ENCODE measurements at places on chromosomes 13 and 19.

GRCh38 chr19:47228168-47228936, 2.6 kb downstream of the BBC3 start:
- DNase-seq: no peak

GRCh38 chr13:49499889-49500660, 4.3 kb downstream of the PHF11 start:
- DNase-seq: peak; percentile 83

GRCh38 chr19:867301-867793, 7.9 kb downstream of the CFD start:
- DNase-seq: no peak

DNA sequence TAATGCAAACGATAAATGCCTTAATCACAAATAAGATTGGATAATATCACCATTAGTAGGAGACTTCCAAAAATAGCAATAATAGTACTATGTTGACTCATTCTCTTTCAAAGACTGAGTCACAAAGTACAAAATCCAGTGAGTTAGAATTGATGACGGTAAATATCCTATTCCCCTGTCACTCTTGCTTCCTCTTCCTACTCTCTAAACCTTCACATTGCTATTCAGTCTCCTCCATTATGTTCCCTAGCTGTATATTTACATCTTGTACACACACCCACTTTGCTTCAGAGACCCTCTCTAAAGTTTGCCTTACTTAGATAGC, 26.3 kb upstream of the INTS6 start:
- DNase-seq: peak; percentile 62

DNA sequence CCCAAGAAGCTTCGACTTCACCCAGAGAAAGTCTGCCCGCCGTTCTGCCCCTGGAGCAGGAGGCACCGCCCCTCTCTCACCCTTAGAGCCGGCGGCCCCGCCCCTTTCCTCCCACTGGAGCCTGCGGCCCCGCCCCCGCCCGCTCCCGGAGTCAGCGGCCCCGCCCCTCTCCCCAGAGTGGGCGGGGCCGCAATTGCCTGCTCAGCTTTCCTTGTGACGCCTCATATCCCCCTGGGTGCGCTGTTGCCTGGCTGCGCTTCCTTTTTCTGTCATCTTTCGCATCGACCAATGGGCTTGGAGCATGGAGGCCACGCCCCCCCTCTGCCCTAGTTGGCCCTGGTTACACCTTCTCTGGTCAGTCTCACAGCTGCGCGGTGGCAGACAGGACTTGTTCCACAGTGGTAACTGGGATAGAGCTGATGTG, 38.2 kb upstream of the ZNF492 start:
- DNase-seq: no peak

DNA sequence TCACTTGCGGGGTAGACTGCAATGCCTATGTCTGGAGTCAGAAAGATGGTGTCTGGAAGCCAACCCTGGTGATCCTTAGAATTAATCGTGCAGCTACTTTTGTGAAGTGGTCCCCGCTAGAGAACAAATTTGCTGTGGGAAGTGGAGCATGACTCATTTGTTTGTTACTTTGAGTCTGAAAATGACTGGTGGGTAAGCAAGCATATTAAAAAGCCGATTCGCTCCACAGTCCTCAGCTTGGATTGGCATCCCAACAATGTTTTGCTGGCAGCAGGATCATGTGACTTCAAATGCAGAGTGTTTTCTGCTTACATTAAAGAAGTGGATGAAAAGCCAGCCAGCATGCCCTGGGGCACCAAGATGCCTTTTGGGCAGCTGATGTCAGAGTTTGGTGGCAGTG, 9.5 kb upstream of the ERVV-1 start:
- no peak for DNase-seq

DNA sequence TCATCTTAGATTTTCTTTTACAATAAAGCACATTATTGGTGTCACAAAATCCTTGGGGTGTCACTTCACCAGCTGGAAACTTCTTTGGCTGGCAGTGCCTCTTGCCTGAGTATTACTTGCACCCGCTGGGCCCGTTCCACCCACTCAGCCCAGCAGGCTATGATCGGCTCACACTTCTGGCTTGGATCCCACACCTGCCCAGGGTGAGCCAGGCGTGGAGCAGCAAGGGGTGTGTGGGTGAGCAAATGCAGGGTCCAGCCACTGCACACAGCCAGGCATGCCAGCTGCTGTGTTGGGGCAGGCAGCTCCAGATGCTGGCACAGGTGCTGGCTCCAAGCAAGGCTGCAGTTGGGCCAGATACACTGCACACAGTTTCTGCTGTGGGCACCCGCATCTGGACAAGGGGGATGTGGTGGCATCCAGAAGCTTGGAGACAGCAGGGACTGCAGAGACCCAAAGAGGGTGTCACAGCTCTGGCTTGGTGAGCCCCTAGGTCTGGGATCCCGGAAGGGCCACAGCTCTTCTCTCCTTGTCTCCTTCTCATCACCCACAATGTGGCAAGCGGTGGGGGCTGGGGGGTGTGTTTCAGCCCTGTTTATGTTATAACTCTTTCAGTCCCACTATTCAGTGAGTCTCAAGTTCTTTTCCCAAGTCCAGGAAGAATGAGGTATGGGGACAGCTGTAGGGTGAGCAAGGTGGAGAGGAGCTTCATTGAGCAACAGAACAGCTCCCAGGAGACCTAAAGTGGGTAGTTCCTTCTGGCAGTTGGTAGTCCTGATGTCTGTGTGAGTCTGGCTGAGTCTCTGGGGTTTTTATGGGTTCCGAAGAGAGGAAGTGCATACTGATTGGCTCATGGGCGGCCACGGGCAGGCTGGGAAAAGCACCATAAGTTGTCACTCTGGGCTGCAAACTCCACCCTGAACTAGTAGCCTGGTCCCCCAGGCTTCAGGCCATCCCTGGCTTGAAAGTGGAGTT, 25.3 kb upstream of the TBC1D4 start:
- no peak for DNase-seq

DNA sequence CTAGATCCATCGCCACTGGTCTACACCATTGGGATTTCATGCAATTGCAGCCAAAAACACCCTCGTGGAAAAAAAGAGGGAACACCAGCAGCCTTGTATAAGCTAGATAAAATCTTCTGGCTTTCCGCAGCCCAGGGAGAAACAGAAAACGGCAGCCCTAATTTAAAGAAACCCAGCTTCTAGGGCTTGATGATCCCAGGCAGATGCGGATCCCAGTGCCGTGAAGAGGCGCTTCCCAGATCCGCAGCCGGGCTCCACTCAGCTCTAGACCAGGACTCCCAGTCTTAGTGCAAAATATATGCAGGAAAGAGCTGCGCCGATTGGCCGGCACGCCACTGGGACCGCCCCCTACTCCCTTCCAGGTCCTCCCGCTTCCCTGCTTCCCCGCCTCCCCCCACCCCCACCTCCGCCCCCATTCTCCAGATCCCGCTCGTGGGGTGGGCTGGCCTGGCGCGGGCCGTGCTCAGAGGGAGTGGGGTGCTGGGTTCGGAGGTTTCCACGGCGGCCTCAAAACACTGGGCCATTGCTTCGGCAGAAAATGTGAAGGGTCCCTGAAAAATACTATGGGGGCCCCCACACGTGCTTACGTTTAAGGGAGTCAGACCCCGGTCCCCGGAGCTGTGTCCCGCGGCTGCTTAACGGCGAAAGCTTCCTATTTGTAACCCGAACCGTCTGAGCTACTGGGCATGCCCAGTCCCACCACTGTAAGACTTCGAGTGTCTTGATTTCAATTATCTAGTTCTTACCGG, 63.1 kb downstream of the SERP2 start:
- DNase-seq: peak; percentile 86

- DNase-seq: no peak
Observed at GRCh38 chr13:36130552-36131221, 495 bp downstream of the DCLK1 start.

GRCh38 chr19:17136021-17136420, 60.4 kb downstream of the MYO9B start:
- no peak for DNase-seq

DNA sequence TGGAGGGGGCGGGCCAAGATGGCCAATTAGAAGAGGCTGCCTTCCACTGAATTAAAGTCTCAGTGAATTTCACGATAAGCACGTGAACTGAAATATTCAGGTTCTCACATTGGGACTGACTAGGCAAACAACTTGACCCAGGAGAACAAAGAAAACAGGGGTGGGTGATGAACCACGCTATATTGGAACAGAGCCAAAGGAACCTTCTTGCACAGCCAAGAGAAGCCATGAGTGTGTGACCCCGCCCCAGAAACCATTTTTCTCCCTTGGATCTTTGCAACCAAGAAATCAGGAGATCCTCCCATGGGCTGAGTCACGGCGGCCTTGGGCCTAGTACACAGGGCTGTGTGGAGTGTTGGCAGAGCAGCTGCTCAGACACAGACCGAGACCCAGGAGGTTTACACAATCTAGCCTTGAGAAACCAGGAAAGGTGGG, 36.8 kb downstream of the ERICH4 start:
- DNase-seq: no peak

DNA sequence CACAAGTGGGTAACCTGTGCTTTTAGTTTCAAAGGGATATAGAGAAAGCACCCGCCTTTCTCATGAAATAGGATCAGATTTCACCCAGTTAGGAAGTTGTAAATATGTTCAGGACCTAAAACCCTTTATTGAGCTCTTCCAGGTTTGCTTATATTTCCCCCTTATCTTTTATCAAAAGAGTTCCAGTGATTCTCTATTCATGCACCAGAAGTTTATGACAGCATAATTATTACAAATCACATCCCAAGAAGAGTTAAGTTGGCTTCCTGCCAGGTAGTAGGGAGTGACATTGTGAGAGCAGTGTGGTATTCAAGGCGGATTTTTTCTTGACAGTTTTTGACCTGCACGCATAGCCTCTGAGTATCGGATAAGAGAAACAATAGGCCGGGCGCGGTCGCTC, 190.3 kb downstream of the STK24 start:
- DNase-seq: no peak

DNA sequence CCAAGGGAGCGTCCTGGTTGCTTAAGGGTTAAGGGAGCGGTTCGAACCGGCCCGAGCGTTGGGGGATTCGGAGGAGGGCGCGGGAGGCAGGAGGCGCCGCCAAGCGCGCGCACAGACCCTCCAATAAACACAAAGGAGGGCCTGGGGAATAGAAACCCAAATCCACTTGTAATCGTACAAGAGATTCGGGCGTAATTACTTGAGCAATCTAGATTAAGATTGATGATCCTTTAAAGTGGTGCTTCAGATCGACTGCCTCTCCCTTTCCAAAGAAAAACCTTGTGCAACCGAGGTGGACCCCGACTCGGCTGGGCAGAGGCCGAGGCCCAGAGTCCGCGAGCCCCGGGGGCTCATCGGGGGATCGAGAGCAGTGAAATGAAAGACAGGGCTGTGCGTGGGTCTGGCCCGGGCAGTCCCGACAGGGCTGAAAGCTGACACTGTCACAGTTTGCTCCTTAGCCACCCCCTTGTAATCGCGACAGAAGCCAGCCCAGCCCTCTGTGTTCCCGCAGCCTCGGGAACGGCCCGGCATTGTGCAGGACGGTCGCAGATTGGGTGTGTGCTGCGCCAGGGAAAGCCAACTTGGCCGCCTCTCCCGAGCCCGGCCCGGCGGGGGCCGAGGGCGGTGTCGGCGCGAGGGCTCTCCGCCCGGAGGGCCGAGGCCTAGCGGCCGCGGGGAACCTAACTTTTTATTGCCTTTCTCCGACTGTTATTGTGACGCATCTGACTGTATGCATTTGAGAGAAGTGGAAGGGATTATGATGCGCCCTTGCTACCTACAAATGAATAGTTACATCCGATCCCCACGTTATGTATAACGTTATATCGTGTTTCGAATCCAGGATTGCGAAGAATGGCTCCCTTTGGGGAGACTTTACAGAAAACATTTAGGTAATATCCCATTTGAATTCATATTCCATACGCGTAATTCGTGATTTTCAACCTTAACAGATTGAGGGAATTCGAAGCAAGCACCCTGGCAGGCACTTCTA, 5.5 kb downstream of the MAB21L1 start:
- DNase-seq: peak; percentile 25

GRCh38 chr19:2949939-2950285, 5.1 kb upstream of the ZNF77 start:
- DNase-seq: peak; percentile 48

DNA sequence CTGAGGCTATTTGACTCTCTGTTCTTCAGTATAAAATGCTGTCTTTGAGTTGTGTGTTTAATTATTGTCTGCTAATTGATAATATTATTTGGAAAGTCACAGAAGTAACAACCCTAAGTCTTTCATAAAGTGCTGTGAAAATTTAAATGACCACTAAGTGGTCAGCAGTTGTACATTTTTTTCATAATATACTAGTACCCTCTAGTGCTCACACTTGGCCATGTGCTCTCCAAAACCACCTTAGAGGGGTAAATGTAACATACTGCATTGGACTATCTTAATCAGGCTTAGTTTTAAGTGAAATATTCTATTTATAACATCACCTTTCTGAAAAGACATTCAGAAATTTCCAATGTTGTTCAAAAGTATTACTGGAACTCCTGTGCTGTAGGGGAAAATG, 745.3 kb downstream of the GPC5 start:
- DNase-seq: no peak

- DNase-seq: no peak
Observed at GRCh38 chr19:37583340-37583739, 11.3 kb downstream of the ZNF571 start.

DNA sequence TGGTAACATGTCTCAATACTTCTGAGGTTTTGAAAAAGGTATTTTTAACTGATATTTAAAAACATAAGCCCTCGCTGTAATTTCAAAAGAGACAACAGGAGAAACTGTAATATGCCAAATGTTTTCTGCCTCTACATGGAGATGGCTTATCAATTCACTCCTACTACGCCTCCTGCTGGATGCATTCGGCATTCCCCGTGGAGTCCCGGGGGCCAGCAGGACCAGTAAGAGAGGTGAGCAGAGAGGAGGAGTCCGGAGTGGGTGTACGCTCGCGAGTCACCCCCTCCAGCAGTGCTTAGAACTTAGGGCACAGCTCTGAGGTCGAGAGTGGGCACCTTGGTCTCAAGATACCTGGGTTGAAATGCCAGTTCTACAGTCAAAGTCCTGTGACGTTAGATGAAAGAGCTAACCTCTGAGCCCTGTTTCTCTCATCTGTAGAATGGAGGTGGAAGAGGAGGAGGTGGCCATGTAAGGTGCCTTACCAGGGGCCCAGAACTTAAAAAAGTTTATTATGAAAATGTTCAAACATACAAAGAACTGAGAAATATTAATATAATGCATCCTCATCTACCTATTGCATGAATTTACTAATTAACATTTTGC, 110.2 kb downstream of the STK24 start:
- DNase-seq: no peak

GRCh38 chr19:518598-519231, 11.4 kb downstream of the TPGS1 start:
- no peak for DNase-seq

- peak; percentile 59 for DNase-seq
Observed at GRCh38 chr13:67299751-67300150, 69.6 kb upstream of the PCDH9 start.

- no peak for DNase-seq
Observed at GRCh38 chr19:17946965-17947784, 14.4 kb downstream of the CCDC124 start.

GRCh38 chr13:76213423-76213904, 577.3 kb downstream of the LMO7 start:
- DNase-seq: no peak
